ENCODE measurements at places on chromosomes 5 and 9. TPM values are rescaled to one million over a fixed set of nuclear protein-coding genes. Genes with fewer than 3 reads are reported as not detected.
A peak's percentile ranks its signal among the peaks of the same experiment; 100 is the strongest.

GRCh38 chr5:39518516-39518915, 93.7 kb upstream of the DAB2 start:
- H3K36me3 ChIP-seq = no peaks in the 10 kb centered on the region
- no peak overlapping the region for H3K4me3 ChIP-seq
- H3K27me3 ChIP-seq = no peaks in the 10 kb centered on the region
- DNase-seq = no peak

- no peak for DNase-seq
- no peaks in the 10 kb centered on the region for H3K4me1 ChIP-seq
- no peaks in the 10 kb centered on the region for H3K36me3 ChIP-seq
- no peak overlapping the region for H3K4me3 ChIP-seq
Measured at GRCh38 chr9:86801246-86801645, 146.1 kb downstream of the GAS1 start.

DNA sequence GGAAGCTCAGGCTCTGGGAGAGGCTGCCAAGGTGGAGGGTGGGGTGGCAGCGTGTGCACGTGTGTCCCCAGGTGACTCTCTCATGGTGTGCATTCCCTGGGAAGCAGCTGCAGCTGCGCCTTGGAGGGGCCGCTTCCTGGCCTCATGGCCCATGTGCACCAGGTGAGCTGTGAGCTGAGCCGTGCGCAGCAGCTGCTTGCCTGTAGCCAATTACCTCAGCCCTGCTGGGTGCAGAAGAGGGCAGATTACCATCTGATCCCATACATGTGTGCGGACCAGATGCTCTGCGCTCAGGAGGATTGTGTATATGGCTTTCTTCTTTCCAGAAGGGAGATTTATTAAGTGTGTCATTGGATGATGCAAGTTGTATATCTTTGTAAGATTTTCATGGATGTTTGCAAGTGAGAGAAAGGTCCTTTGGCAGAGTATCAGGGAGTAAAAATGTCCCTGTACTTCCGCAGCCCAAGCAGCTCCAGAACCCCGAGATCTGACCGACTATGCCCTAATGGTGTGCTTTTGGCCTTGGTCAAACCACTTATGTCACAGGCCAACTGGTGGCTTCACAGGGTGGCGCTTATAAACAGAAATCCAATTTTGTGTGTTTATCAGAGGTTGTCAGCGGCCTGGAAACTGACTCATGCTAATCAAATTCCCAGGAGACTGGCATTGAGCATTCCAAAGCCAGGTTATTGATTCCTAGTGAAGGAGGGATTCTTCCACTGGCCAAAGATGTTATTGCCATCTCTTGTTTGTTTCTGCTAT, 229.3 kb downstream of the GOLPH3 start:
- no peak overlapping the region for H3K4me3 ChIP-seq
- H3K4me1 ChIP-seq = no peaks in the 10 kb centered on the region
- H3K36me3 ChIP-seq = no peaks in the 10 kb centered on the region
- DNase-seq = no peak

DNA sequence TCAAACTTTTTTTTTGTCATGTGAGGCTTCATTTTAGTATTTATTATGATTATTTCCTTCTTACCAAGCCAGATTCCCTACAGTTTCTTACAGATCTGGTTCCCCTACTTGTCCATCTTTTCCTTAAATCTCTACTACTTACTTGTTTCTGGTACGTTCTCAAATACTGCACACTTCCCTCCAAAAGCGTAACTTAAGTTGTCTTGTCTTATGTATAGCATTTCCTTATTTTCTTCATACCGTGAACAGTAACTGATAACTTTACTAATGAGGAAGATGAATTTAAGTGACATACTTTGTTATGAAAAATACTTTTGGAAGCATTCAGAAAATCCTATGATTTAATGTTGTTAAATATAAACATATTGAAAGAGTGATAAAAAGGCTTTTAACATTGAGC, 67.3 kb downstream of the PARP8 start:
- no peaks in the 10 kb centered on the region for H3K4me1 ChIP-seq
- no peaks in the 10 kb centered on the region for H3K36me3 ChIP-seq
- DNase-seq = no peak
- H3K27ac ChIP-seq = no peak overlapping the region
- H3K27me3 ChIP-seq = no peaks in the 10 kb centered on the region
- H3K4me3 ChIP-seq = no peak overlapping the region

DNA sequence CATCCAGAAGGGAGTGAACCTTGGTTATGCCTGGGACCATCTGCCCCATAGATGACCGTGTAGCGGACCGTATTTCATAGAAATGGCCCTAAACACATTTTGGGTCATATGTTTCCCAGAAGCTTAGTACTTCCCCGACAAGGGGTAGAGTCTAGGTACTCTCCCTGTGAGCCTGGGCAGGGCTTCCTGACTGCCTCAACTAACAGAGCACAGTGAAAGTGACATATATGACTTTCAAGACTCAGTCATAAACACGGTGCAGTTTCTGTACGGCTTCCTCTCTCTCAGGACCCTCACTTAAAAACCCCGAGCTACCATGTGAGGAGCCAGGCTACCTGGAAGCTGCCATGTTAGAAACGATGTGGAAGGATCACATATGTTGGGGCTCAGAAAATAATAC, 20.9 kb downstream of the C9orf57 start:
- H3K4me1 ChIP-seq = peaks cover 7% of the 10 kb centered on the region
- no peaks in the 10 kb centered on the region for H3K36me3 ChIP-seq
- no peak for DNase-seq
- no peak overlapping the region for H3K27ac ChIP-seq
- no peak overlapping the region for H3K4me3 ChIP-seq

GRCh38 chr9:98961513-98962180, 17.9 kb downstream of the COL15A1 start:
- H3K27me3 ChIP-seq = no peaks in the 10 kb centered on the region
- no peak for DNase-seq
- H3K36me3 ChIP-seq = no peaks in the 10 kb centered on the region
- peak overlapping the region; percentile 67 for H3K27ac ChIP-seq
- peaks cover 30% of the 10 kb centered on the region for H3K4me1 ChIP-seq

GRCh38 chr5:68432682-68433081, 217.1 kb downstream of the PIK3R1 start:
- peak; percentile 31 for DNase-seq
- no peaks in the 10 kb centered on the region for H3K27me3 ChIP-seq
- no peak overlapping the region for H3K4me3 ChIP-seq
- no peak overlapping the region for H3K27ac ChIP-seq

DNA sequence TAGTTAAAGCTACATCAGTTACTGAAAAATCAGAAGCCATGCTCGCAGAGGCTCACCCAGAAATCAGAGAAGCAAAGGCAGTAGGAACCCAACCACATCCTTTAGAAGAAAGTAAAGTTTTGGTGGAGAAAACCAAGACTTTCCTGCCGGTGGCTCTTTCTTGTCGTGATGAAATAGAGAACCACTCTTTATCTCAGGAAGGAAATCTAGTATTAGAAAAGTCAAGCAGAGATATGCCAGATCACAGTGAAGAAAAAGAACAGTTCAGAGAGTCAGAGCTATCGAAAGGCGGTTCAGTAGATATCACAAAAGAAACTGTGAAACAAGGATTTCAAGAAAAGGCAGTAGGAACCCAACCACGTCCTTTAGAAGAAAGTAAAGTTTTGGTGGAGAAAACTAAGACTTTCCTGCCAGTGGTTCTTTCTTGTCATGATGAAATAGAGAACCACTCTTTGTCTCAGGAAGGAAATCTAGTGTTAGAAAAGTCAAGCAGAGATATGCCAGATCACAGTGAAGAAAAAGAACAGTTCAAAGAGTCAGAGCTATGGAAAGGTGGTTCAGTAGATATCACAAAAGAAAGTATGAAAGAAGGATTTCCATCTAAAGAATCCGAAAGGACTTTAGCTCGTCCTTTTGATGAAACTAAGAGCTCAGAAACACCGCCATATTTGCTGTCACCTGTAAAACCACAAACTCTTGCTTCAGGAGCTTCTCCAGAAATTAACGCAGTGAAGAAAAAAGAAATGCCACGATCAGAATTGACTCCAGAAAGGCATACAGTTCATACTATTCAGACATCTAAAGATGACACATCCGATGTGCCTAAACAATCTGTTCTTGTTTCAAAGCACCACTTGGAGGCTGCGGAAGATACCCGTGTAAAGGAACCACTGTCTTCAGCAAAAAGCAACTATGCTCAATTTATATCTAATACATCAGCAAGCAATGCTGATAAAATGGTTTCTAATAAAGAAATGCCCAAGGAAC, 47.2 kb downstream of the CMYA5 start:
- H3K4me3 ChIP-seq = no peak overlapping the region
- H3K36me3 ChIP-seq = no peaks in the 10 kb centered on the region
- H3K4me1 ChIP-seq = no peaks in the 10 kb centered on the region
- H3K27me3 ChIP-seq = no peaks in the 10 kb centered on the region

DNA sequence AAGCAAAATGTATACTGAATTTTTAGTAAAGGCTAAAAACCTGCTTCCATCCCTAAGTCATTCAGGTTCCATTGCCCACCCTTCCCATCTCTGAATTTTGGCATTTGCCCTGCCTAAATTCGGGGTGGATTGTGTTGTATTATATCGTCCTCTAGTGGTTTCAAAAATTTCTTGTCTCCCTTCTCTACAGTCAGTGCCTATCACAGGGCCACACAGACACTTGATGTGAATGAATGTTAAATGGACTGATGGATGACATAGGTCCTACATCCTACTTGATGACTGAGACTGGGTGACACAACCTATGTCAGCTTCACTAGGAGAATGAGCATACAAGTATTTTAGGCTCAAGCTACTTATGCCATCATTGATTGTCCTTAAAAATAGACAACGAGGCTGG, 45.6 kb upstream of the SLC30A5 start:
- no peak for DNase-seq
- H3K4me1 ChIP-seq = peaks cover 3% of the 10 kb centered on the region
- H3K27me3 ChIP-seq = no peaks in the 10 kb centered on the region
- H3K4me3 ChIP-seq = no peak overlapping the region
- H3K36me3 ChIP-seq = no peaks in the 10 kb centered on the region

DNA sequence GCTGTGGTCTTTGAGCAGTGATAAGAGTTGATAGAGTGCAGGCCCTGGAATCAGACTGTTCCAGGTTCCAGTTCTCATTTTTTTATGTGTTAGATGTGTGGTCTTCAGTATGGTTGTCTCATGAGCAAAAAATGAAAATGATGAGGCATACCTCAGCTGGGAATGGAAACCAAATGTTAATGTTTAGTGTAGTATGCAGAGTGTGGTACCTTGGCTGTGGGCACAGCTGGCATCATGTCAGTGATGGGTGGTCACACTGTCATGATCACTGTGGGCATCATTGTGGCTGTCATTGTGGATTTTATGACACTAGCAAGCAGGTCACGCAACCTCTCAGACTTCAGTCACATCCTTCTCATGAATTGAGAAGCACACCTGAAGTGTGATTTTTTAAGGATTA, 6.4 kb downstream of the ABLIM3 start:
- no peaks in the 10 kb centered on the region for H3K36me3 ChIP-seq
- no peak overlapping the region for H3K4me3 ChIP-seq
- DNase-seq = no peak
- H3K27ac ChIP-seq = peak overlapping the region; percentile 47
- peaks cover 64% of the 10 kb centered on the region for H3K4me1 ChIP-seq

DNA sequence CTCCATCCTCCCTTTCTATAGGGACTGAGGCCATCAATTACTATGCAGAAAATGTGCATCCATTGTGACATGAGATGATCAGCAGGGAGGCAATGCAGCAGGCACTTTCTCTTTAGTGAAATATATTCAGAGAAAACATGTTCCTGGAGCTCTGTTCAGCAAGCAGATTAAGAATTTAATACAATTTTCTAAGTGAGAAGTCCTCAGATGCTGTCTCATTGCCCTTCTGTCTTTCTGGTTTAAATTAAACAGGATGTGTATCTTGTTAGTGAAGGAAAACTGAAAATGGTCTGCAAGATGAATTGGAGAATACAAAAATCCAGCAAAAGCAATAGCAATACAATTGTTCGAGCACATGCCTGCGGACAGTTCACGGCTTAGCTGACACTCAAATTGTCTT, 445.8 kb upstream of the RIOK2 start:
- no peaks in the 10 kb centered on the region for H3K27me3 ChIP-seq
- H3K4me1 ChIP-seq = no peaks in the 10 kb centered on the region
- peak overlapping the region; percentile 14 for H3K4me3 ChIP-seq

- DNase-seq = no peak
- H3K27me3 ChIP-seq = no peaks in the 10 kb centered on the region
- H3K36me3 ChIP-seq = no peaks in the 10 kb centered on the region
Measured at GRCh38 chr9:130570208-130570607, 9.2 kb upstream of the FUBP3 start.

GRCh38 chr5:130795037-130795436, 370.0 kb downstream of the HINT1 start:
- H3K27me3 ChIP-seq = no peaks in the 10 kb centered on the region
- no peak overlapping the region for H3K4me3 ChIP-seq
- no peak overlapping the region for H3K27ac ChIP-seq
- DNase-seq = no peak
- no peaks in the 10 kb centered on the region for H3K4me1 ChIP-seq

Gene SERINC5
- total RNA-seq = 10.9 TPM

Gene RFX3
- 2.9 TPM for total RNA-seq

Gene SPATA31C1
- not detected for total RNA-seq

Gene MYO10
- total RNA-seq = 2.5 TPM

Gene TRUB2
- 12.9 TPM for total RNA-seq

Gene SNX18
- 18.8 TPM for total RNA-seq

Gene CD74
- 1,240 TPM for total RNA-seq

Gene PCDHB4
- 1.4 TPM for total RNA-seq

Gene TRMT10B
- total RNA-seq = 4.3 TPM

Gene IFNA21
- not detected for total RNA-seq

Data from heart left ventricle (tissue), 16 donors.